ENCODE measurements at places on chromosomes 4 and X. TPM values are rescaled to one million over a fixed set of nuclear protein-coding genes. Genes with fewer than 3 reads are reported as not detected.

TTC29 gene
- not detected for total RNA-seq

PAGE4 gene
- not detected for total RNA-seq

SUPT20HL2 gene
- not detected for total RNA-seq

SSX7 gene
- not detected for total RNA-seq

SLC6A14 gene
- not detected for total RNA-seq

WDR17 gene
- total RNA-seq, result 0.22 TPM

SPANXN3 gene
- total RNA-seq, result not detected

GRIA3 gene
- 36.0 TPM for total RNA-seq

TCP11X1 gene
- not detected for total RNA-seq

Measured in GM23248 (cell line).